ENCODE measurements at places on chromosomes 13 and 19.

DNA sequence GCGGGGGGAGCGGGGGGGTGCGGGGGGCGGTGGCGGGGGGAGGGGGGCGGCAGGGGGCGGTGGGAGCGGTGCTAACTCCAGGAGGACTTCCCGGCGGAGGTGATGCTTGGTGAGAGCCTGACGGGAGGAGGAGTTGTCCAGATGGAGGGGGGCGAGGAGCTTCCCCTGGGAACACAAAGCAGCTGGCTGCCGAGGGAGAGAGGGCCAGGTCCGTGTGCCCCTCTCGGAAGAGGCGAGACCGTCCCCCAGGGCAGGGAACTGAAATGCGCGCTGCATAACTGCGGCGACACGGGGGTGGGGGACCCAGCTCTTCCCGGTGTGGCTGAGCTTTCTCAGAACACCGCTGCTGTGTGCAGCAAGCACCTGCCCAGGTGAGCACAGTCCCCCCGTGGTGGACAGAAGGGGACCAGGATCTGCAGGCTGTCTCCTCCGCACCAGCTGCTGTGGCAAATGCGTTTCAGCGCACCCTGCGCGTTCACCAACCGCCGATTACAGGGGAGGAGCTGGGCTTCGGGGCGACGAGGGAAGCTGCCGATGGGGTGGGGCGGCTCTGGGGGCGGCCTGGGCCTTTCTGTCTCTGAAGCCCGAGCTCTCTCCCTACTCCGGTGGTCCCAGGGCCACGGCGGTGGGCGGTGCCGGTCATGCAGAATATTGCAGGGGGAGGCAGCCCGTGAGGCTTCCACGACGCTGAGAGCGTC is 54.7 kb upstream of the F7 start:
- DNase-seq: peak; percentile 49

- DNase-seq: no peak
Observed at GRCh38 chr13:111913761-111914140, 153.2 kb upstream of the SOX1 start.

DNA sequence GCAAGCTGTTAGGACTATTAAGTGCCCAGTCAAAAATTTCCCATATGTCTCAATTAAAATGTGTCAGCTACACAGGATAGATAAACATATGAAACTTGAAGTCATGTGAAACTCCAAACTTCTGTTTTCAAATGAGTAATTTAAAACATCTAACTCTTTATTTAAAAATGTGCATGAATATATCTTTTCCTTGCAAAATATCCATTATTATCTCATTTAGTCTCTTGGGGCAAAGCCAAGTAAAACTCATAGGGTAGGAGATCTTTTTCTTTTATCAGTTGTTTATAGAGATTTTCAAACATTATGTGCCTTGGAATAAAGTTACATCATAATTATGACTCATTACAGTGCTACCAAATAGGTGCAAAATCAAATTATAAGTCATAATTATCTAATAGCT is 2020.1 kb upstream of the PRR20A start:
- no peak for DNase-seq

GRCh38 chr13:45512098-45512496 is 47.4 kb downstream of the COG3 start:
- DNase-seq: no peak

- DNase-seq: no peak
Observed at GRCh38 chr13:65605396-65605795, 1624.7 kb downstream of the PCDH9 start.

- no peak for DNase-seq
Observed at GRCh38 chr19:2154587-2155075, 3.3 kb upstream of the AP3D1 start.

- peak; percentile 26 for DNase-seq
Observed at GRCh38 chr13:50521831-50522149, 321.7 kb downstream of the DLEU7 start.

- no peak for DNase-seq
Observed at GRCh38 chr13:108270442-108270841, 924 bp downstream of the TNFSF13B start.

GRCh38 chr19:16036941-16037340 is 39.4 kb upstream of the TPM4 start:
- DNase-seq: no peak

DNA sequence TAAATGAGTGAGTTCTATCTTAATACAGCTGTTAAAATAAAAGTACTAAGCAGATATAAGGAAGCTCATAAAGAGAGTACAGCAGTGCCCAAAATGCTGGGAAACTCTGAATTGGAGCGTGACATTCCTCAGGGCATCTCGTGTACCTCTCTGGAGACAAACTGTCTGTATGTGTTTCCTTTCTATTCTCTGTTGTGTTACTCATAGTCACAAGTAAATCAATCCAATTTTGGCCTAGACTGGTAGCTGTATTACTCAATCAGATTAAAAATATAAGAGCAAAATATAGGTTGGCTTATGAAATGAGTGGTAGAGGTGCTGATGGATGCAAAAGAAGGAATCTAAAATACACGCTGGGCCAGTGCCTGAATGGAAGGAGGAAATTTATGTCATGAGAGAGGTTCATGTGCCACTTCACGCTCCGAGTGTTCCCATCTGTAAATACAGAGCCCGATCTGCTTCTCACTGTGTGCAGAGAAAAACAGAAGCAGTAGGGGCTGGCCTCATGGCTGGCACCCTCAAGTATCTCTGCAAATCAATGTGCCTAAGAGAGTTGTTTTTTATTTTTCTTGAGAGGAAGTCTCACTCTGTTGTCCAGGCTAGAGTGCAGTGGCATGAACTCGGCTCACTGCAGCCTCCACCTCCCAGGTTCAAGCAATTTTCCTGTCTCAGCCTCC is 58.7 kb upstream of the RGCC start:
- DNase-seq: no peak

- DNase-seq: peak; percentile 82
Observed at GRCh38 chr13:40069173-40070044, 413.9 kb downstream of the COG6 start.

DNA sequence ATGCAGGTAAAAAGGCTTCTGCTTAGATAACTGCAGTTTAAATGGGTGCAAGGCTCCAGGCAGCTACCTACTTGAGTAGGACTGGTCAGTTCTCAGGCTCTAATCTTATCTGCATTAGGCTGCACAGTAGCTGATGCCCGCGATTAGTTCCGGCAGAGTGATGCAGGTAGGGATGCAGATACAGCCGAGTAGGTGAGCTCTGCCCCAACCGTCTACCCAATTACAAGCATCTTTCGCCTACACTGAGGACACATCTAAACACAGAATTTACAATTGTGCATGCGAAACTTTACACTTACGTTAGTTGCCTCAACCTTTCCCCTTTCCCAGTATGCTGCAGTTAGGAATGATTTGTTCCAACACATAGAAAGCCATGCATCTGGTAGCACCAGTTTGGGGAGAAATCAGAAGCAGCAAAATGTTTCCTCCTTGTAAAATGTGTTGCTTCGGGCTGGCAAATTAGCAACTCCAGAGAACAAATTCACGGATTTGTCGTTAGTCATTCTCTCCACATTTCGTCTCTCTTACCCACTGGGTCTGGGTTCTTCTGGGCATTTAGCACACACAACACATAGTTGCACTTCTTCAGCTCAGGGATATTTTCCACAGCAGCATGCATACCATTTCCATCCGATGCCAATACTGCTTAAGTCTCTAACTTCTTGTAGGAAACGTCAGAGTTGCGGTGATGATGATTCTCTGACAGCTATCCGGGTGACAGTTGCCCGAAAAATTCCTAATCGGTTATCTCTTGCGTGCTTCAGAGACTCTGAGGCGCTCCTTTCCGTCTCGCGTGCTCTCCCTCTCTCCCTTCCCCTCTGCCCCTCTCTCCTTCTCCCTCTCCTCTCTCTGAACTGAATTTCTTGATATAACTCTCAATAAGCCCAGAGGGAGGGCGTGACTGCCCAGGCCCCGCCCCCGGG is at the start of gene PCDH9:
PCDH9 (minus strand) TSS at position 856 of the 923 bp plus-strand sequence. CDS start 1,896 bp downstream, outside the sequence.
- DNase-seq: no peak

DNA sequence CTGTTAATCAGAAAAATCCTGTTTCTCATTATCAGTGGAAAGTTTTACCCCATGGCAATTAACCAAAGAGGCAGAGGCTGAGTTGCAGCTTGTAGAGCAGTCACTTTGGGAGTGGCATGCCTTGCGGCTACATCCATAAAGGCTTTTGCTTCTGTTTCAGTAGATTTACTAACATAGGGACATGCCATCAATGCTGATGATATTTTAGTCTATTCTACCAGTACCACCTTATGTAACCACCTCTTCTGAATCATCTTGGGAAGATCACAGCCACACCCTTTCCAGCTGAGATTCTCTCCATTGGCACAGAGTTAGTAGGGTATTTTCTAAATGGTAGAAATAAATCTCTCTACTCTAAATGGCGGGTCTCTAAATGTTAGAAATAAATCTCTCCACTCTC is 37.5 kb downstream of the POSTN start:
- no peak for DNase-seq

GRCh38 chr13:21481359-21481758 is 22.3 kb upstream of the ZDHHC20 start:
- no peak for DNase-seq
